ENCODE measurements at places on chromosomes 16 and 17.

DNA sequence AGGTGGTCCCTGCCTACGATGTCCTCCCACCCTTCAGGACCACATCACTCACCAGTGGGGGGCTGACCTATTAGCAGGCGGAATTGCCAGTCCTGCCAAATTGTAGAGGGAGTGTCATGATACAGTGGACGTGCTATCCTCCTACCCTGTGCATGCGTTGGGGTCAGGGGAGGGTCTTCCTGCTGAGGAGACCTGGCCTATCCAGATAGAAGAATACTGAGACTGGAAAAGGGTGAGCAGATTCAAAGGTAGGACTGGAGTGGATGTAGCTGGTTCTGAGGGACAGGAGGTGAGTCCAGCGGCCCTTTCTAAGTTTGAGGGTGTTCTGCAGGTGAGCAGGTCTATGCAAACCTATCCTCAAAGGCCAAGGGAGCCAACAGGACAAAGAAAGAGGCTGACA lies 8.0 kb downstream of the PRSS41 start:
- no peak overlapping the region for H3K4me3 ChIP-seq
- H3K27me3 ChIP-seq, result peaks cover 31% of the 10 kb centered on the region
- H3K4me1 ChIP-seq, result no peaks in the 10 kb centered on the region
- H3K27ac ChIP-seq, result no peak overlapping the region

- H3K27me3 ChIP-seq, result no peaks in the 10 kb centered on the region
- H3K27ac ChIP-seq, result peak overlapping the region; percentile 46
- H3K4me3 ChIP-seq, result peak overlapping the region; percentile 29
- peaks cover 21% of the 10 kb centered on the region for H3K36me3 ChIP-seq
- peaks cover 21% of the 10 kb centered on the region for H3K4me1 ChIP-seq
Observed at GRCh38 chr17:78113804-78114785, 14.5 kb downstream of the TMC6 start.

DNA sequence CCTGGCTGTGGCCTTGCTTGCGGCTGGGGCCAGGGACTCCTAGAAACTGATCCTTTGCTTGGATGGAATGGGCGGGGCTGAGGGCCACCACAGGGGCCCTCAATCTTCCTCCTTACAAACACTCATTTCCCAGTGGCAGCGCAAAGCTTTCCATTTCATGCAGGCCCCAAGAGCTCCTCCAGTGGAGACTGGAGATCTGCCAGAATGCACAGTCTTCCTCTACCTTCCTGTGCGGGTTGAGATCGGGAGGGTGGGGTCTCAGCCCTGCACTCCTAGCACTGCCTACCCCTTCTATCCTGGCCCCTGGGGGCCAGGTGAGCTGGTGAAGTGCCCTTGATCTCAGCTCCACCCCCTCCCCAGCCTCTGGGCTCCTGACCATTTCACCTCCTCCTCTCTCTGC lies 1.7 kb downstream of the NRN1L start:
- H3K36me3 ChIP-seq, result peaks cover 12% of the 10 kb centered on the region

- peaks cover 3% of the 10 kb centered on the region for H3K27me3 ChIP-seq
- no peak for DNase-seq
- H3K4me3 ChIP-seq, result peak overlapping the region; percentile 84
Observed at GRCh38 chr16:3882531-3882930, 2.0 kb upstream of the CREBBP start.

DNA sequence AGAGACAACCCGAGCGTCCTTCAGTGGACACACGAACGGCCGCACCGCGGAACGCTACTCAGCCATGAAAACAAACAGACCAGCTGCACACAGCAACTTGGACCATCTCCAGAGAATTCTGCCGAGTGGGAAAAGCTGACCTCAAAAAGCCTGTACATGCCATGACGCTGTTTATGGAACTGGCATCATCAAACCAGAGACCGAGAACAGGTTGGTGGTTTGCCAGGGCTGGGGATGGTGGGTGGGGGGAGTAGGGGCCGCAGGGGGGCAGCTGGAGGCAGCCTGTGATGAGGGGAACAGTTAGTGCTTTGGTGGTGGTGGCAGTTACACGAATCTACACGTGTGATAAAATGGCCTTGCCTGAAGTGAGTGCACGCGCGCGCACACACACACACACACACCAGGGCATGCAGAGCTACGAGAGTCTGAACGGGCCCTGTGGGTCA lies 169.8 kb downstream of the LAT start:
- no peak overlapping the region for H3K4me3 ChIP-seq
- no peak overlapping the region for H3K27ac ChIP-seq
- peaks cover 4% of the 10 kb centered on the region for H3K4me1 ChIP-seq
- no peak for DNase-seq

- H3K27ac ChIP-seq, result peak overlapping the region; percentile 88
- peaks cover 21% of the 10 kb centered on the region for H3K27me3 ChIP-seq
- DNase-seq, result no peak
- peaks cover 2% of the 10 kb centered on the region for H3K36me3 ChIP-seq
- H3K4me3 ChIP-seq, result peak overlapping the region; percentile 92
Observed at GRCh38 chr17:81398176-81398831, 3.0 kb downstream of the BAHCC1 start.

DNA sequence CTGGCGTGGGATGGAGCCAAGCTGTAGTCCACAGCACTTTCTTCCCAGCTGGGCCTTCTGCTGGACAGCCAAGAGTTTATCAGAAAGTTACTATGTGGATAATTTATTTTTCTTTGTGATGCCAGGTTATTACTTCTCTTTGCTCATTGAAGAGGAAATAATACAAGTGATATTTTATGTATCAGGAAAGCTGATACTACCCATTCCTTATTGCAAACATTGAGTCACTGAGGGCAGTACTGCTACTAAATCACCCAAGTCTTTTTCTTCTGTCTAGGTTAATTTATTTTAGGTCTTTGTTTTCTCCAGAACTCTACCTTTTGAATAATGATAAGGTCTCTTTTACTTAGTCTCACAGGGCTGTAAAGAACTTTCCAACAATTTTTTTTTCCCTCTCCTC lies 8.3 kb downstream of the NUP93 start:
- no peaks in the 10 kb centered on the region for H3K36me3 ChIP-seq
- H3K27ac ChIP-seq, result no peak overlapping the region
- peaks cover 4% of the 10 kb centered on the region for H3K4me1 ChIP-seq
- no peak for DNase-seq

GRCh38 chr17:10050597-10051101 lies 145.6 kb upstream of the RCVRN start:
- peaks cover 5% of the 10 kb centered on the region for H3K27me3 ChIP-seq
- no peak overlapping the region for H3K4me3 ChIP-seq
- DNase-seq, result no peak
- H3K27ac ChIP-seq, result no peak overlapping the region
- H3K4me1 ChIP-seq, result peaks cover 11% of the 10 kb centered on the region
- peaks cover 2% of the 10 kb centered on the region for H3K36me3 ChIP-seq

- no peak overlapping the region for H3K27ac ChIP-seq
- DNase-seq, result no peak
- H3K4me3 ChIP-seq, result no peak overlapping the region
Observed at GRCh38 chr17:57601143-57601735, 143.9 kb downstream of the CCDC182 start.

DNA sequence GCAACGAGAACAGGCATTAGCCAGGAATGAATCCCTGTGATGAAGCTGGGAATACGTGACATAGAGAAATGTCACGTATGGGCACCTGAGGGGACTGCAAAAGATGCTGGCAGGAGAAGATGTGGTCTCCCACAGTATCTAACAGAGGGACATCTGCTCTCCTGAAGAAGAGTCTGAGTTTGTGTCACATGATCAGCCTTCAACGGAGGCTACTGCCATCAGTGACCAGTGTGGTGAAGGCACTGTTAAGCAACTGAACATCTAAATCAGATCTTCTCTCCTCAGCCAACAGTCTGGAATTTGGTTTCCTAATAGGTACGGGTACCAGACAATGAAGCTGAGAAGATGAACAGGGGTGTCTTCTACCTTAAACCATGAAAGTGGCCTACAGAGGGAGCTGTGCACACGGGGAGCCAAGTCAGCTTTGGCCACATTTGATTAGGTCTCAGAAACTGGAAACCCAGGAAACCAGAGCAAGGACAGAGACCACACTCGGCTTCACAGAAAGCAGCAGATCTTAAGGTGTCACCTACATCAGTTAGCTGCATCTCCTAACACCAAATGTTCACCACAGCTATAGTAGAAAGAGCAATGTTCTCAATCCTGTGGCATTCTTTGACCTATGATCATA lies 41.8 kb downstream of the BRD7 start:
- H3K36me3 ChIP-seq, result peaks cover 22% of the 10 kb centered on the region
- H3K27ac ChIP-seq, result peak overlapping the region; percentile 68
- H3K4me1 ChIP-seq, result peaks cover 18% of the 10 kb centered on the region
- H3K27me3 ChIP-seq, result no peaks in the 10 kb centered on the region
- no peak overlapping the region for H3K4me3 ChIP-seq
- peak; percentile 14 for DNase-seq

DNA sequence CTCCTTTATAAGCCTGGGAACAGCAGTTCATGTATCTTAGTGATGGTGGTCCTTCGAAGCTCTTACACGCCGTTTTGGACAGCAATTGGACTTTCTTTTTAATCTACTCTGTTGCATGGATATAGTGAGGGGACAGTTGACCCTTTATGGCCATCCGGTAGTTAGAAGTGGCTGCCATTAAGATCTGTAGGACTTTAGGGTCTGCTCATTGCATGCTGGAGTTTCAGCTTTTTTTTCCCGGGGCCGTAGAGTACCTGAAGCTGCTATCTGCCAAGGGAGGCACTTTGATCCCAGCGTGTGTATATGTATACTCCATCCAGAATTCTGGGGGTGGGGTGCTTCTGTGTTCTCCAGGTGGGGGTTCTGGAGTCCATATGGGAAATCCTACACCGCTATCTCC lies 1.2 kb downstream of the CYB5D1 start:
- H3K4me1 ChIP-seq, result peaks cover 11% of the 10 kb centered on the region
- no peaks in the 10 kb centered on the region for H3K36me3 ChIP-seq
- no peaks in the 10 kb centered on the region for H3K27me3 ChIP-seq
- H3K27ac ChIP-seq, result no peak overlapping the region

GRCh38 chr16:68658341-68658973 lies 13.3 kb downstream of the CDH3 start:
- H3K27ac ChIP-seq, result no peak overlapping the region
- peaks cover 7% of the 10 kb centered on the region for H3K27me3 ChIP-seq
- no peak overlapping the region for H3K4me3 ChIP-seq
- no peak for DNase-seq
- no peaks in the 10 kb centered on the region for H3K36me3 ChIP-seq
- H3K4me1 ChIP-seq, result no peaks in the 10 kb centered on the region

DNA sequence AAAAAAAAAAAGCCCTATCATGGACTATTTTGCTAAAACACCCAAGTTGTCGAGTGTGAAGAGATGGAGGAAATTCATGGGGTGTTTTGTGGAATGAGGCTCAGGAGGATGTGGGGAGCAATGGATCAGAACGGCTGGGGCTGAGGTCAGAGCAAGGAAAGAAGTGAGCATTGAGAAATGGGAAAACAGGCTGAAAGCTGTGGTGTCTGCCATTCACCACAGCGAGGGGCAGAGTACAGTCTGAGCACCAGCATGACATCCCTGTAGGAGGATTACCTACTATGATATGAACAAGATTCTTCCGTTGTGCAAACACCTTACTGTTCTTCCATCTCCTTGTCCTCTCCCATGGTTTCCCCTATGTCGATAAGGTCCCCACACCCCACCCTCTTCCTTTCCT lies 193.1 kb downstream of the TMEM114 start:
- no peaks in the 10 kb centered on the region for H3K36me3 ChIP-seq
- H3K27me3 ChIP-seq, result peaks cover 3% of the 10 kb centered on the region
- H3K27ac ChIP-seq, result no peak overlapping the region
- H3K4me1 ChIP-seq, result no peaks in the 10 kb centered on the region

GRCh38 chr17:28737770-28738679 lies 5.8 kb upstream of the TRAF4 start:
- H3K36me3 ChIP-seq, result peaks cover 6% of the 10 kb centered on the region
- no peaks in the 10 kb centered on the region for H3K27me3 ChIP-seq
- peak; percentile 86 for DNase-seq
- peaks cover 53% of the 10 kb centered on the region for H3K4me1 ChIP-seq
- peak overlapping the region; percentile 78 for H3K4me3 ChIP-seq

DNA sequence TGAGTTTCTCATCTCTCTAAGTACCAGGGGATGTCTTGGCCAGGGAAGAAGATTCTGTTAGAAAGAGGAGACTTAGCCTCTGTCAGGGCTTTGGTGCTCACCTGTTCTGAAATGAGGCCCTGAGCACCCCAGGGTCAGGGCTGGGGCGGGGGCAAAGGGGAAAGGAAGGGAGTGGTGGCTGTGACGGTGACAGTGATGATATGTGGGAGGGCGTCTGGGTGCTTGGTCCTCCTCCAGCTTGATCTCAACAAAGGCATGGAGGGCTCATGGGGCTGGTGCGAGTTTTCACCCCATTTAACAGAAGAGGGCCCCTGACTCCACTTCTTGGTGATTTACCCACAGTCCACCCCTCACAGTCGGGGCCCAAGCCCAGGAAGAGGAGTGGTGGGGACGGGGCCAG lies 15.1 kb downstream of the SOX8 start:
- H3K36me3 ChIP-seq, result no peaks in the 10 kb centered on the region
- H3K4me1 ChIP-seq, result no peaks in the 10 kb centered on the region
- no peak for DNase-seq
- no peak overlapping the region for H3K4me3 ChIP-seq

- no peak for DNase-seq
- H3K4me3 ChIP-seq, result no peak overlapping the region
- no peak overlapping the region for H3K27ac ChIP-seq
- H3K27me3 ChIP-seq, result no peaks in the 10 kb centered on the region
- peaks cover 8% of the 10 kb centered on the region for H3K36me3 ChIP-seq
- H3K4me1 ChIP-seq, result no peaks in the 10 kb centered on the region
Observed at GRCh38 chr17:12958786-12959185, 59.0 kb downstream of the ELAC2 start.

- peaks cover 4% of the 10 kb centered on the region for H3K27me3 ChIP-seq
- H3K36me3 ChIP-seq, result no peaks in the 10 kb centered on the region
- H3K4me1 ChIP-seq, result no peaks in the 10 kb centered on the region
- DNase-seq, result no peak
Observed at GRCh38 chr17:11535231-11535630, 63.0 kb upstream of the DNAH9 start.

DNA sequence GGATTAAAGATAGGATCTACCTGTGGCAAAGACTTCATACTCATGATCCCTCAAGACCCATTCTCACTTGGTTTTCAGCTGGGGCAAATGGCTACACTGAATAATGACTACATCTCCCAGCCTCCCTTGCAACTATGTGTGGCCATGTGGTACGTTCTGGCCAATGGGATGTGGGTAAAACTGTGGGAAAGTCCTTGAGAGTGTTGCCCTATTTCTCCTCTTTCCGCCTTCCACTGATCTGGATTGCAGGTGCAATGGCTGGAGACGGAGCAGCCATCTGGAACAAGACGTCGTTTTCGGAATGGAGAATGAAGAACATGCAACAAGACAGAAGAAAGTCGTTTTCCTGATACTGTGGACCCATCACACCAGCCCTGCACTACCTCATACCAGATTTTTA lies 48.5 kb downstream of the HAPSTR1 start:
- peaks cover 6% of the 10 kb centered on the region for H3K27me3 ChIP-seq
- no peak for DNase-seq
- H3K27ac ChIP-seq, result no peak overlapping the region
- peak overlapping the region; percentile 67 for H3K4me3 ChIP-seq
- H3K4me1 ChIP-seq, result peaks cover 17% of the 10 kb centered on the region

Data from memory B cell (primary cell).